ENCODE measurements at places on chromosomes 7 and 10. TPM values are rescaled to one million over a fixed set of nuclear protein-coding genes. Genes with fewer than 3 reads are reported as not detected.
A peak's percentile ranks its signal among the peaks of the same experiment; 100 is the strongest.

- peak; percentile 86 for DNase-seq
These were observed 32.5 kb downstream of the ZNF277 start for GRCh38 chr7:112238852-112239610.

DNA sequence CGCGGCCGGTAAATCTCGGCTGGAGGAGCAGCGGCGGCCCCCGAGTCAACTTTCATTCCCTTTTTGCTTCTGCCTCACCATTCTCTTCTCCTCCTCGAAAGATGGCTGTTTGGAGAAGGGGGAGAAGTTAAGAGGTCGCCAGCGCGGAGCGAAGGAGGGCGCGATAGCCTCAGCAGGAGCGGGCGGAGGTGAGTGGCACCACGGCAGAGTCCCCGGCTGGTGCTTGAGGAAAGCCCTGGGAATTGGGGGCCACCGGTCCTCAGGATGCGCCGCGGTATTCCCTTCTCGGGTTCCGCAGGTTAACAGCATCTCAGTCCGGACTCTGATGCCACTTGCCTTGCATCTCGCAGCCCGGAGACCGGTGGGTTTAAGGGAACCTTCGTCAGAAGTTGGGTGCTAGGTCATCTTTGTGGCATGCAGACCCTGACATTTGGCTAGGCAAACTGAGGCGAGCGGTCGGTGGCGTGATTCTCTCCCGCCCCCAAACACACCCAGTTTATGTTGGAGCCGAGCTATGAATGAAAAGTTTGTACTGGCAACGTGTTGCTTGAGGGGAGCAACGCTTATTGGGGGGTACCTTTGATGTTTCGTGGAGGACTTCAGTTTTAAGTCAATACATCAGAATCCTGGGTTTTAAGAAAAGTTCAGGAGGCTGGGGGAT is 59.5 kb upstream of the PRPS1L1 start:
- no peak for DNase-seq

Gene SSC4D
- 1.3 TPM for total RNA-seq

Gene GPR15LG
- 0.53 TPM for total RNA-seq
